ENCODE measurements at places on chromosomes 16 and 17.

DNA sequence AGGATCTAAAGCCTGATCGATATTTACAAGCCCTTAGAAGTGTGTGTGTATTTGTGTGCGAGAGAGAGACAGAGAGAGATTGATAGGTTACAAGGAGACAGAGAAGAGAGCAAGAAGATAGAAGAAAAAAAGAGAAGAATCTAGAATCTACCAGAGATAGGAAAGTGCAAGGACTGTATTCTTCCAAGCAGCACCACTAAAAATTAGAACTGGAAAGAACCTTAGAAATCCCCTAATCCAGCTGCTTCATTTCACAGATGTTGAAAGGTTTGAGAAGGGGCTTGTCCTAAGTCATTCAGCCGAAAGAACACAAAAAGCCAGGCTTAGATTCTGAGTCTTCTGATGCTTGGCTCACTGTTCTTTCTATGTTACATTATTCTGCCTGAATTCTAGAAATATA lies 92.2 kb downstream of the HS3ST3A1 start:
- no peak for DNase-seq

DNA sequence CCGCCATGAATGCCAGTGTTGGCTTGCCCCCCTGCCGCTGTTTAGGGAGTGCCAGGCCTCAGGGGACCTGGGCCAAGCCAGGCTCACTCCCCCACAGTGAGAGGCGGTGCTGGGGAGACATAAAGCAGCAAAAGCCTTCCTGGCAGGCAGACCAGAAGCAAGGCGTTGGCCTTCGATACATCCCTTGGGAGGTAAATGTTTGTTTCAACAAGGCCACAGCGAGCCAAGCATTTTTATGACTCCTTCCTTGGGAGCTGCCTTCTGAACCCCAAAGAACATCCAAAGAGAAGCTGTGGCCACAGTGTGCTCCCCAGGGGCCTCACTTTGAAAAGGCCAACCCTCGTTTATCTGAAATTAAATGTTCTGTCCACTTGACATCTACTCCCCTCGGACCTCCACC lies 119.7 kb upstream of the CIBAR2 start:
- DNase-seq, result no peak

DNA sequence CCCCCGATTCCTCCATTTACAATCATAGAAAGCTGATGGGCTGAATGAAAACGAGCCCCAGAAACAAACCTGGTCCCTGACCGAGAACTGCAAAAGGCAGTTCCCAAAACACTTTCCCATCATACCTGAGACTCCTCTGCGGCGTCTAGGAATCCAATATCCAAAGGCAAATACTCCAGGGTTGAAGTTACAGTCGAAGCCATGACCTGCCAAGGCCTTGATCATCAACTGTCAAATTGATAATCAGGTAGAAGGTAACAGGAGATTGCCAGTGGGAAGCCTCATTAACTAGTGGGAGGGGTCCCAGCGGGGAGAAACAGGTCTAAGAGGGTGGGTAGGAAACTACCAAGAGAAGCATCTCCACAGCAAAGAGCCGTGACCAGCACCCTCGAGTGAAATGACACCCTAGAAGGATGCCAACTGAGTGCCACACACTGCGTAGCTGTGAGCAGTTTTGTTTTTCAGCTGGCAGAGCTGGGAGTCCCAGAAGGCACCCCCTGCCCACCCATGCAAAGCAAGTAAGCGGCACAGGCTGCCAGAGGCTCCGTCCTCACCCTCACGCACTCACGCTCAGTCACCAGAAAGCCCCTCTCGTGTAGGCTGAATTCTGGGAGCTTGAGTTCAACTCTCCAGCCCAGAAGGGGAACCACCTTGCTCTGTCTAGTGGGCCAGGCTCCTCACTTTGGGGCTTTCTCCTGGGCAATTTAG lies 146.1 kb downstream of the GAS7 start:
- DNase-seq, result no peak

GRCh38 chr17:63685041-63685440 lies 14.9 kb downstream of the LIMD2 start:
- DNase-seq, result no peak

DNA sequence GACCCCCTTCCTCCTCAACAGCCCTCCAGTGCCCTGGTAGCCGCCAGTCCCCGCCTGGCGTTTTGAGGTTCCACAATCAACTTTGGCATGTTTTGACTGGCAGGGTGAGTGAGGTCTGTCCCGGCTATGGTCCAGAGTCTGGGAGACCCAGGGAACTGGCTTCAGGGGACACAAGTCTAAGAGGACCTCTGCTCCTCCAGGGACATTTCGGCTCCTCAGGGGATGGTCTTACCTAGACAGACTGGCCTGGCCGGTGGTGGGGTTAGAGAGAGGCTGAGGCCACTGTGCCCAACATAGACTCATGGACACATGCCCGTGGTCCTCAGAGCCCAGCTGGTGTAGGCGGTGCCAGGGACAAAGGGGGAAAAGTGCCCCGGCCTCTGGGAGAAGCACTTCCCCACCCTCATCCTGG lies 2.2 kb downstream of the TMC8 start:
- DNase-seq, result no peak

- DNase-seq, result no peak
Observed at GRCh38 chr17:17089796-17090641, 47.8 kb downstream of the MPRIP start.

DNA sequence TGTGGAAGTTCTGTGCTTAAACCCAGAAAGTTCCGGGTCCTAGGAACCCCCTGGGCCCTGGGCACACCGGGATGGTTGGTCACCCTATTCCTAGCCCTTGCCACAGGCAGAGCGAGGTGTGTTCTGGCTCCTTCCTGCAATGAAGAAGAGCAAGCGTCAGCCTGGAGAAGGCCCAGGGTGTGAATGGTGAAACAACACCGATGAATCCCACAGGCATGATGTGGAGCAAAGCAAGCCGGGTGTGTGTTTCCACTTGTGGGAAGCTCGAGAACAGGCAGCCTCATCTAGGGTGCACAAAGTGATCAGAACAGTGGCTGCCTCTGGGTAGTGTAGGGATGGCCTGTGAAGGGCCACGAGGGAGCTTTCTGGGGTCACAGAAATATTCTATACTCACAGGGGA lies 13.8 kb downstream of the KCNG4 start:
- no peak for DNase-seq

DNA sequence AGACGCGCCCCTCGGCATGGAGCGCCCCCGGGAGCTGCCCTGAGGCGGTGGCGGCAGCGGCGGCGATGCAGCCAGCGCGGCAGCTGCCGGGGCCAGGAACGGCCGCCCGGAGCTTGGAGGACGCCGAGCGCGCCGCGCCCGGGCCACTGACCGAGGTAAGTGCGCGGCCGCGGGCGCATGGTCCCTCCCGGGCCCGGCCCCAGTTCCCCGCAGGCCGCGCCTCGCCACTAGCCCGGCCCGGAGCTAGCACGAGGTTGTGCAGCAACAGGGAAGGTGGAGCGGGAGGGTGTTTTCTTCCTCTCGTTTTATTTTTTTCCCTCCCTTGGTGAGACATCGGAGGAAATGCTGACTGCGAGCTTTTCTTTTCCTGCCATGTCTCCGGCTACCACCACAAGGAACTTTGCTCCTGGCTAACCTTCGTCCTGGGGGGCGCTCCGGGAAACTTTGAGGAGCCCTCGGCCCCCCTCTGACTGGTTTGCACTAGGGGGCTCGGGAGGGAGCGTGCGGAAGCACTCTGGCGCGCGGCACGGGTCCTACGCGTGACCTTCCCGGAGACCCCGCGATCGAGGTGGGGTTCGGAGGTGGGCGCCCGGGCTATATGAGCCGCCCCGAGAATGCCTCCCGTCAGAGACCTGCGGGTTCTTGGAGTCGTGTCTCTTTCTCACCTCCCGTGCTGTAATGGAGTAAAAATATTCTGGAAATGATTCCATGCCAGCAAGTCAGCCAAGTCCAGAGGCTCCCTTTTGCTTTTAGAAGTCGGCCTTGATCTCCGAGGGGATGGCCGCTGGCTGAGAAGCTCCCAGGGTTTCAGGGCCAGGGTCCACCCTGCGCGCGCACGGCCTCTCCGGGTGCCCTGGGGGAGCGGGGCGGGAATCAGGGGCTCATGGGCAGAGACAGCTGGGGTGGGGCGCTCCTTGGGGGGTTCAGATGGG lies 868 bp downstream of the KCNJ12 start:
- DNase-seq, result no peak

DNA sequence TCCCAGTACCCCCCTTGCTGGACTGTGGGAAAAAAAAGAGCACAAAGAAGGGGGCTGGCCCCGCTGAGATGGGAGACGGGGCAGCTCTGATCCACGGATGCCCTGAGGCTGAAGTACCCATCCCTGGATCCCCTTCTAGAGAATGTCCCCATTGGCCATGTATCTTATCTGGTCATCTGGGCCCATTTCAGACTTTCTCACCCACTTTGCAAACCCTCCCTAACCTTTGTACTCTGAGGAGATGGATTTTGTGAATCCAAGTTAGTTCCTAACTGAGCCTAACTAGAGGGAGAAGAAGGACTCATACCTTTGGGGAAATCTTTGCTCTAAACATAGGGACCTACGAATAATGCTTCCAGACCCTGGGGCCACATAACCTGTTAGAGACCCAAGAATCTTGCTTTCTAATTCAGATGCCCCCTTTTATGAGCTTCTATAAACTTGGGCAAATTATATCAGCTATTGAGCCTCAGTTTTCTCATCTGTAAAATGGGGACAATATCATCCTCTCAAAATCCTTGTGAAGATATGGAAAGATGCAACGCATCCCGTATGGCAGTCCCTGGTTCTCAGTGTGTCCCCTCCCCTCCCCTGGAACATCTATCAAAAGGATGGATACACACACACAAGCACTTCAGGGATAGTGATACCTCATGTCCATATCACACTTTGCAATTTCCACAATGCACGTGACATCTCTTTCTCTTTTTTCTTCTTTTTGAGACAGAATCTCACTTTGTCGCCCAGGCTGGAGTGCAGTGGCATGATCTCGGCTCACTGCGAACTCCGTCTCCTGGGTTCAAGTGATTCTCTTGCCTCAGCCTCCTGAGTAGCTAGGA lies 16.8 kb upstream of the FZD2 start:
- DNase-seq, result no peak

DNA sequence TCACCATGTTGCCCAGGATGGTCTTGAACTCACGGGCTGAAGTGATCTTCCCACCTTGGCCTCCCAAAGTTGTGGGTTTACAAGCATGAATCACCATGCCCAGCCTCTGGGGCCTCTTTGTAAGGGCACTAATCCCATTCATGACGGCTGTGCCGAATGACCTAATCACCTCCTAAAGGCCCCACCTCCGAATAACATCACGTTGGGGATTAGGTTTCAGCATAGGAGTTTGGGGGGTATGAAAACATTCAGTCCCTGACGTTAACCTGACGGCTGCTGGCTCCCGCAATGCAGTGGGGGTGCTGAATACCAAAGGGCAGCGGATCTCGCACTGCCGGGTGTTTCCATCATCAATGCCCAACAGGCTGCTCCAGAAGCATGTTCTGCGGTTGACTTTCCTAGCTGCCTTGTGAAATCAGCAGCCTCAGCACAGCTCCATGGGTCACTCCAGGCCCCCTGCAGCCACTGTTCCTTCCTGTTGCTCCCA lies 120.8 kb upstream of the SEC14L1 start:
- DNase-seq, result no peak

DNA sequence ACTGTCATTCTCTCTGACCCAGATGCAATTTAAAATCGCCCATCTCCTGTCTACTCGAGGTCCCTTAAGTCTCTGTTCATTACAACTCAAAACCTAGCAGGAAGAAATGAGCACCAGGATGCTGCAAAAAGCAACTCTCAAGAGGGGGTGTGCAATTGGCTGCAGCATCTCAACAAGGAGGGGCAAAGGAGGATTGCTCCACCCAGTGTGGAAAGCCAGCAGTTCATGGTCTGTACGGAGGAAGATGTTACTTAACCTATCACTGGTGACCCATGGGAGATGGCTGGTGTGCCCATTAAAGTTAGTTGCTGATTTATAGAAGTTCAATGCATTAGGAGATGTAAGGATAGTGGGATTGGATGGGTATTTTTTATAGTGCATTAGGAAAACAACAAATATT lies 147.4 kb downstream of the CDK5R1 start:
- DNase-seq, result no peak

DNA sequence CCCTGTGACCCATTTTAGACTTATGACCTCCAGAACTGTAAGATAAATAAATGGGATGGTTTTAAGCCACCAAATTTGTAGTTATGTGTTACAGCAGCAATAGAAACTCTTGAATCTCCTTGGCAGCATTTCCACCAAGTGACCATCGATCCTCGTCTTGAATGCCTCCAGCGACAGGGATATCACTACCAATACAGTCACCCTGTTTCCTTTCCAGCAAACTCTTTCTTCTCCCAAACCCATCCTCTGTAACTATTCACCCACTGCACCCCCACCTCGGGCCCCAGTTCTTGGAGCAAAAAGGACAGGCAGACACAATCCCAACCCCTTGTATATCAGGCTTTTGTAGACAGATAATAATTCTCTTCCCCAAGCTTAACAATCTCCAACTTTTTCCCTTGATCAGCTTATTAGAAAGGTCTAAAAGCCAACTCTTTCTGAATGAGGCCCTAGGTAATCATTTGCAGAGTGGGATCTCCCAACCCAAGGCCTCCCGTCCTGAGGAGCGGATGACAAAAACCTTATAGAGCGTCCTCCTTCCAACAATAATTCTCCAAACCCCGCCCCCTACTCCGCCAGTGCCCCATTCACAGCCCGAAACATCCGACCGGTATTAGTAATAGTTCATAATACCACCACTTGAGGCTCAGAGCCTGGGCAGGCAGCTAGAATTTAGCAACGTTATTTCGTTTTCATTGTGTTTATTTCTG lies 14.7 kb upstream of the PLLP start:
- no peak for DNase-seq

DNA sequence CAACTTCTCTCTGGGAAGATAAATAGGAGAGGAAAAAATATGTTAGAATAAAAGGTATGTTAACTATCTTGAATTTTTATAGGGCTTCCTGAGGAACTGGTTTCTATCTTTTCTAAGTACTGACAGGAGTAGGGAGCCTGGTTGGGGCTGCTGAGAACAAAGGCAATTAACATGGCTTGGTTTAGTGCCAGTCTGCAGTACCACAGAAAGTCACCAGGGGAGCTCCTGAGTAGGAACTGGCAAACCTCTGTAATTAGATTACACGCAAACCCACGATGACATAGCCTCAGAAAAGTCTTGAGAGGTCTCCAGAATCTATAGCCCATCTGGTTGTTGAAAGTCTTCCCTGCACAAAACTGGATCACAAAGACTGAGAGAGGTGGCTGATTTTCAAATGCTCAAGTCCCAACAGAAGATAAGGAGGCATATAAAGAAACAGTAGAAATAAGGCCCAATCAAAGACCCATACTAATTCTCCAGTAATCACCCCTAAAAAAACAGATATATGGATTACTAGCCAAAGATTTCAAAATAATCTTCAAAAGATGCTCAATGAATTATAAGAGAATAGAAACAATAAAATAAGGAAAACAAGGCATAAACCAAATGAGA lies 11.7 kb upstream of the CNTNAP4 start:
- no peak for DNase-seq

GRCh38 chr16:80123189-80123588 lies 417.6 kb upstream of the DYNLRB2 start:
- DNase-seq, result no peak

DNA sequence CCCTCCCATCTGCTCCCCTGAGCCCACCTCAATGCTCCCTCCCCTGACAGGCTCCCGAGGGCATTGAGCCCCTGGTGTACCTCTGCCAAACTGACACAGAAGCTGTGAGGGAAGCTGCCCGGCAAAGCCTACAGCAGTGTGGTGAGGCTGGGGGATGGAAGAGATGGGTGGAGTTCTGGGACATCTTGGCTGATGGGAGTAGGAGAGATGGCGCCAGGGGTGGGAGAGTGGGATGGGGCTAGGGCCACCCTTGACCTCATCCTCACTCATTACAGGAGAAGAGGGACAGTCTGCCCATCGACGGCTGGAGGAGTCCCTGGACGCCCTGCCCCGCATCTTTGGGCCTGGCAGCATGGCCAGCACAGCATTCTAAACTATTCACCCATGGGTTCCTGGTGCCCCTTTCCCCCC lies 16.2 kb upstream of the CTCF start:
- no peak for DNase-seq

- no peak for DNase-seq
Observed at GRCh38 chr17:65856865-65857264, 295.4 kb upstream of the AXIN2 start.
